ENCODE measurements at places on chromosomes 5 and 9.

DNA sequence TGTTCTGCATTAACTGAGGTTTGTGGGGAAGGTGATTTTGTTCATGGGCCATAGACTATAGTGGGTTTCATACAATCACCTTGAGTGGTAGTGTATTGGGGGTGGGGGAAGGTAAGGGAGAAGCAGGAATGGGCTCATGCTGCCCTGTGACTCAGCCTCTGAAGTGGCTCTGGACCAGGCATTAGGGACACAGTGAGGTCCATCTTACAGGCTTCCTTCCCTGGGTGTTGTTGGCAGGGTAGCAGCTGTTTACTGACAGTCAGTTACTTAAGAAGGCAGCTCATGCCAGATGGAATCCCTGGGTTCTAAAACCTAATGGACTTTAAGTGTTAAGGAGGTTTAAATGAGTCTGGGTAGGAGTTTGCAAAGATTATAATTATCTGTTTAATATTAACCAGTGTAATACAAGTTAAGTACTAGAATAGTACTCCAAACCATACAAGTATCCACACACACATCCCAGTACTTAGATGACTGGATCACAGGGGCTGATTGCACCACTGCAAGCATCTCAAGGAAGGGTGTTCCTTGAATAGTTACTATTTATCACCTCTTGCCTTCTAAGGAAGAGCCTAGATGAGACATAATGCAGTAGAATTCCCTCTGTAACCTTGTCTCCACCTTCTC, 59.3 kb downstream of the CAST start:
- DNase-seq, result no peak

DNA sequence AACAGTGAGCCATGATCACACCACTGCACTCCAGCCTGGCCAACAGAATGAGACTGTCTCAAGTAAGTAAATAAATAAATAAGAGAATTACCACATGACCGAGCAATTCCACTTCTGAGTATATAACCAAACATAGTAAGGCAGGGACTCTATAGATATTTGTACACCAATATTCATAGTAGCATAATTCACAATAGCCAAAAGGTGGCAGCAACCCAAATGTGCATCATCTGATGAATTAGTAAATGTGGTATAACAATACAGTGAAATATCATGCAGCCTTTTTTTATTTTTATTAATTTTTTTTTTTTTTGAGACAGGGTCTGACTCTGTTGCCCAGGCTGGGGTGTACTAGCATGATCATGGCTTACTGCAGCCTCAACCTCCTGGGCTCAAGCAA, 33.1 kb downstream of the ALDH7A1 start:
- DNase-seq, result no peak

DNA sequence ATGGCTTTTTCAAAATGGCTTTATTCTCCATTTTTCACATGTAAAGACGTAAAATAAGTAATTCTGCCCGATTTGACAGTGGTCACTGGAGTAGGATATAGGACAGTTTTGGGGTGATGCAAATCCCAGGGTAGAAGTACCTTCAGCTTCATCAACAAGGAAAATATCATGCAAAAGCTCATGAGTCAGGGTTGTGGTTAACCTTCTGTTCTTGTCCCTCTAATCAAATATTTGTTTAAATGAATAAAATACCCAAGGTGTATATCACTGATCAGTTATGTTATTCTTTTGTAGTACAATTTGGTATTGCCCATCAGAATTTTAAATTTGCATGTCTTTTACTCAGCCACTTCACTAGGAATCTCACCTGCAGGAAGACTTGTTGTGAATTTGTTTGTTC, 40.0 kb downstream of the FBXL7 start:
- no peak for DNase-seq

GRCh38 chr5:2502970-2503594, 248.4 kb downstream of the IRX2 start:
- no peak for DNase-seq

DNA sequence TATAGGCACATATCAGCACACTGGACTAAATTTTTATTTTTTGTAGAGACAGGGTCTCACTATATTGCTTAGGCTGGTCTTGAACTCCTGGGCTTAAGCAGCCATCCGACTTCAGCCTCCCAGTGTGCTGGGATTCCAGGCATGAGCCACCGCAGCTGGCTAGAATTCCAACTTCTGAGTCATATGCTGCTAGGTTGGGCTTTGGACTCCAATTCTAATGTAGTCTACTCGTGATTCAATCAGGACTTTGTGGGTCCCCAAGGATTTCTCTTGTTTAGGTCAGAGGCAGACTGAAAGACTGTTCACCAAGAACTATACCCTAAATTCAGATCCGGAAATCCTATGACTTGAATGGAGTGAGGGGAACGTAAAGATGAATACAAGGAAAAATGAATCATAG, 68.2 kb upstream of the CHD1 start:
- no peak for DNase-seq

DNA sequence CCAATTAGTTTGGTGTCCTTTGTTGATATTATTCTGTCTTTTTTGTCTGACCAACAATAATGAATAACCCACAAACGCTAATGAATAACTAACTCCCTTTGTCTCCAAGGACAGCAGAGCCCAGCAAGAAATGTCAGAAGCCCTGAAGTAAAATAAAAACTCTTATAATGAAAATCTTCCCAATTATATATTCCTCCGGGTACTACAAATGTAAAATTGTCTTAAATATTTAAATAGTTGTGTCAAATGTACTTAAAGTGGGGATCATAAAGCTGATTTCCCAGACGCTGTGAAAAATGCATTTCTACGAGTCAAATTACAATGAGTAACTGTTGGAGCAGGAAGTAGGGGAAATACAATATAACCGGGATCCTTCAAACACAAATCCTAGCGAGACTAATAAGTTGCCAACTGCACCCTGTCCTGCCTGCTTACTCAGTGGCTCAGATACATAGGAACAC, 22.3 kb downstream of the GLIS3 start:
- DNase-seq, result no peak

- no peak for DNase-seq
Measured at GRCh38 chr5:8908055-8908683, 637.7 kb downstream of the SEMA5A start.

DNA sequence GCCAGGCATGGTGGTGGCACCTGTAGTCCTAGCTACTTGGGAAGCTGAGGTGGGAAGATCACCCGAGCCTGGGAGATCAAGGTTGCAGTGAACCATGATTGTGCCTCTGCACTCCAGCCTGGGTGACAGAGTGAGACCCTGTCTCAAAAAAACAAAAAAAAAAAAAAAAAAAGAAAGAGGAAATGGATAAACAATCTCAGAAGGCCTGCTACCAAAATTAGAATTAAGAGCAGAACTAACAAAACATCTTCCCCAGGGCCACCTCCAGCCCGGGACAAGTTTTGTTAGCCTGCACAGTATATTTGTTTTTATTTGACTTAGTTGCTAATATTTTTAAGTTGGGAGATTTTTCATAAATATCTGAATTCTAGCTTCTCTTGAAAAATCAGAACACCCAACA, 23.1 kb downstream of the PAX5 start:
- no peak for DNase-seq

DNA sequence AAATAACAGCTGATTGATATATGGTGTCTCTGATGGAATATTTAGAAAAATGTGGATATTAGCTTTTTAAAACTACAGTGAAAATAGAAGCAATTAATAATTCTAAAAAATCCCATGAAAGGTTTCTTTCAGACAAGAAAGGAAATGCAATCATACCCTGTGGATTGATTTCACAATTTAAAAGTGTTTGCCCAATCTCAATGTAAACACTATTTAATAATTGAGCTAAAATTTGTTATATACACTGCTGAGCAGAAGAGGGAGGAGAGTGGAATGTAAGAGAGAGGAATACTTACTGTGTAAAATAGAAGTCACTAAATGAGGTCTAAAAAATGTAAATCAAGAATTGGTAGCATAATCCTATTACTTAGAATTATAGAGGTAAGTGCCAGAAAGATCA, 76.9 kb downstream of the FEM1C start:
- no peak for DNase-seq

DNA sequence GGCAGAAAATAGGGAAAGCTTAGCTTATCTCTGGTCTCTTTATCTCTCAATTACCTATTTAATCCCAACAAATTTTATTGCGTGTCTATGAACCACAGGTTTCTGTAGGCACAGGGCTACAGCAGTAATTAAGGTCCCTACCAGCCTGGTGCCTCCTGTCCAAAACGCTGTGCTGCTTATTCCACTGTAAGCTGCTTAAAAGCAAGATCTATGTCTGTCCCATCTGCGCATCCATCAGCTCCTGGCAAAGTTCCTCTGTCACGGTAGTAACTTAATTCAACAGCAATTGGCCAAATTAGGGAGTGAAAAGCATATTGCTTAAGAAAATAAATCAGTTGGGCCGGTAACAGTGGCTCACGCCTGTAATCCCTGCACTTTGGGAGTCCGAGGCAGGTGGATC, 235.8 kb upstream of the VLDLR start:
- DNase-seq, result no peak

- no peak for DNase-seq
Measured at GRCh38 chr9:31612336-31613030, 772.0 kb upstream of the ACO1 start.

All from CD4-positive, alpha-beta T cell treated with Interleukin-1 beta for 1 hour (primary cell).